Right lobe of liver (tissue), 6 donors: ENCODE measurements at places on chromosomes 7 and 10.

DNA sequence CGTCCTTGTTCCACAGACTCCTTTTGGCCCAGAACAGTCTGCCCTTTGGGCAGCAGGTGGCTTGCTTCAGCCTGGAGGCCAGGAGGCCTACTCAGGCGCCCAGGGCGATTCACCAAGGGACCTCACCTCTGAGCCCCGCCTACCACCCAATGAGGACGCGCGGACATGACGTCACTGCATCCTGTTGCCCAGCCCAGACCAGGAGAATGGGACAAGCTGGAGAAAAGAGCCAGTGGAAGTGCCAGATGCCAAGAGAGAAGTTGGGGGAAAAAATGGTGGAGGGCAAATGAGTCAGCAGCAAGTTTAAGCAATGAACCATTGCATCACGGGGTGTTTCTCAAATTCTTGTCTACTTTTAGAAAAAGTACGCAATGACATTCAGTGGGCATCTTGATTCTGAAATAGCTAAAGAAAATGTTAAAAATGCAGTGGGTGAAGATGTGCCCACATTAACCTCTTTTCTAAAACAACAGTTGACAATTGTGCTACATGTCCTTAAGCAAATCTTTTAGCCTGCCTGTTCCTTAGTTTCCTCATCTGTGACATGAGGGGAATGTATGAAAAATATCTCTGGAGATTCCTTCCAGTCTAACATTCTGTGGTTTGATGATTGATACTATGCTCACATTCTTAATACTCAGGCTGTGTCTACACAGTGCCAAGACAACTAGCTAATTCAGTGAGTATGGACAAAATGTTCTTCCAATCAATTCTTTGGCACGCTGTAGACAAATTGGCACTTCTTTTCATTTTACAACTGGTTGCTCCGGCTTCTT is 23.9 kb upstream of the LEP start:
- H3K36me3 ChIP-seq = no peaks in the 10 kb centered on the region
- no peak overlapping the region for H3K4me3 ChIP-seq
- no peaks in the 10 kb centered on the region for H3K4me1 ChIP-seq
- H3K27ac ChIP-seq = no peak overlapping the region
- DNase-seq = no peak

GRCh38 chr10:24306507-24306875 is 97.6 kb downstream of the KIAA1217 start:
- no peak overlapping the region for H3K27ac ChIP-seq
- H3K36me3 ChIP-seq = no peaks in the 10 kb centered on the region
- H3K4me1 ChIP-seq = no peaks in the 10 kb centered on the region
- DNase-seq = no peak

DNA sequence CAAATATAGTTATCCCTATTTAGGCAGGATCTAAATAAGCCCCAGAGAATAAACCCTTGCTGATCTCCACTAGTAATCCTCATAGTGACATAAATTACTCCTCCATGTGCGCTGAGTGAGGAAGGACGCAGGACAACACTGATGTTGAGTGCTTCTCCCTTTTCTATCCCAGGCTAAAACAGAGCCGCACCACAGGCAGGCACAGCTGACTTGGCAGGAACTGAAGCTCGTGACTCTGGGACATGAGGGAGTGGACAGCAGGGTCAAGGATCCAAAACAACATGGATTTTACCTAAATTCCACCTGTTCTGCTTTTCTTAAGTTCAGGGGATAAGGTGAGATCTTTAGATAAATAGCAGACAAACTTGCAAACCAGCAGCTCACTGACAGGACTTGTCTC is 46.0 kb downstream of the VOPP1 start:
- peaks cover 11% of the 10 kb centered on the region for H3K4me1 ChIP-seq
- H3K27ac ChIP-seq = no peak overlapping the region
- no peak for DNase-seq
- no peak overlapping the region for H3K4me3 ChIP-seq

DNA sequence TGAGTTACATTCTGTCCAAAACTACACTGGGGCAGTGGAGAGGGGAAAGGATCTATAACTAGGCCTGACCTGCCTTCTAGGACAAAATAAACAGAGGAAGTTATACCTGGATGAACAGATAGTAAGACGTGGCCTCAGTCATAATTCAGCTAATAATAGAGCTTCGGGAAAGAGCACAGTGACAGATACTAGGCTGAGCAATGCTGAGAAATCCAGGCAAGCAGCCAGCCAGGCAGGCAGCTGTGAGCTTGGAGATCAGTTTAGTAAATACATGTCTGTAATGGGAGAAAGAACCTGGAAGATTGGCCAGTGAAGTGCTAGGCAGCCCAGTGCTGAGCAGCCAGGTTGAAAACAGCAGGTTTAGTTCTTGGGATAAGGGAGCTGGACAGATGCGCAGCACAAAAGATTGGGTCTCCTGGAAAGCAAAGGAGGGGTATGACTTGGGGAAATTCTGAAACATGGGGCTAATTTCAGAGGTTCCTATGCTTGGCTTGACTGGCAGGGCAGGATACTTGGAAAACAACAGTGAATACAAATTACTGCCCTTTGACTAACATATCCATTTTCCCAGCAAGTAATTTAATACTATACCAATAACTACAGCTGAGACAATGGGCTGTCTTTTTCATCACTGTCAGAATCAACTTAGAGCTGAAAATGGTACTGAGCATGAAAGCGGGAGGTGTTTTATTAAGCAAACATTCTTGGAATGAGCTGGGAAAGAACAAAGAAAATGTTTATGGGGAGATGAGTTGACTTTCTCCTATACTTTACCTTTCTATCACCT is 140.8 kb downstream of the DGKB start:
- H3K27ac ChIP-seq = no peak overlapping the region
- no peaks in the 10 kb centered on the region for H3K27me3 ChIP-seq
- H3K4me1 ChIP-seq = no peaks in the 10 kb centered on the region

DNA sequence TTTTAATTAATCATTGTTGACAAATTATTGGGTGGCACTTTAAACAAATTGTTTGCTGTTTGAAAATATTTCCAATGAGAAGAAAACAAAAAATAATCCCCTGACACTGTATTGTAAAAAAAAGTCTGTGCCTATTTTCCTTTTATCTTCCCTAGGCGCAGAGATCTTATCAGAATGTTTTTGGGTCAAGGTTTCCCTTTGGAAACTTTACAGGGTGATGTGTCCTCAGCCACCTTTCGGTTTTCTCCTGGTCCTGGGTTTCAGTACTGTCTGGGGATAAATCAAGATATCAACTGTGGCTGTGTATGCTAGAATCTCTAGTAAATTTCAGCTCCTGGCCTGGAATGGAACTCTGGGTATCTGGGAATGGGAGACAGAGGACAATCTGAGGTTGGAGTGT is 1.4 kb downstream of the ZNF107 start:
- no peaks in the 10 kb centered on the region for H3K36me3 ChIP-seq
- H3K27ac ChIP-seq = no peak overlapping the region
- DNase-seq = no peak
- H3K27me3 ChIP-seq = no peaks in the 10 kb centered on the region
- no peaks in the 10 kb centered on the region for H3K4me1 ChIP-seq

GRCh38 chr10:11521860-11522259 is 89.6 kb downstream of the USP6NL start:
- peak overlapping the region; percentile 55 for H3K27ac ChIP-seq
- DNase-seq = no peak
- no peak overlapping the region for H3K4me3 ChIP-seq
- H3K27me3 ChIP-seq = no peaks in the 10 kb centered on the region
- no peaks in the 10 kb centered on the region for H3K36me3 ChIP-seq

- H3K4me3 ChIP-seq = no peak overlapping the region
- H3K27me3 ChIP-seq = no peaks in the 10 kb centered on the region
- DNase-seq = no peak
- no peak overlapping the region for H3K27ac ChIP-seq
- no peaks in the 10 kb centered on the region for H3K36me3 ChIP-seq
- no peaks in the 10 kb centered on the region for H3K4me1 ChIP-seq
Measured at GRCh38 chr10:58859526-58859925, 316.9 kb upstream of the PHYHIPL start.

GRCh38 chr7:99143521-99143852 is 421 bp downstream of the SMURF1 start:
- H3K4me1 ChIP-seq = no peaks in the 10 kb centered on the region
- no peak for DNase-seq
- H3K4me3 ChIP-seq = peak overlapping the region; percentile 90
- no peaks in the 10 kb centered on the region for H3K27me3 ChIP-seq

GRCh38 chr7:135355377-135356048 is 121.9 kb downstream of the STRA8 start:
- no peak overlapping the region for H3K4me3 ChIP-seq
- no peak for DNase-seq
- no peaks in the 10 kb centered on the region for H3K27me3 ChIP-seq

- no peaks in the 10 kb centered on the region for H3K27me3 ChIP-seq
- no peaks in the 10 kb centered on the region for H3K36me3 ChIP-seq
- H3K4me1 ChIP-seq = no peaks in the 10 kb centered on the region
Measured at GRCh38 chr7:26451997-26452396, 160.3 kb downstream of the SNX10 start.

DNA sequence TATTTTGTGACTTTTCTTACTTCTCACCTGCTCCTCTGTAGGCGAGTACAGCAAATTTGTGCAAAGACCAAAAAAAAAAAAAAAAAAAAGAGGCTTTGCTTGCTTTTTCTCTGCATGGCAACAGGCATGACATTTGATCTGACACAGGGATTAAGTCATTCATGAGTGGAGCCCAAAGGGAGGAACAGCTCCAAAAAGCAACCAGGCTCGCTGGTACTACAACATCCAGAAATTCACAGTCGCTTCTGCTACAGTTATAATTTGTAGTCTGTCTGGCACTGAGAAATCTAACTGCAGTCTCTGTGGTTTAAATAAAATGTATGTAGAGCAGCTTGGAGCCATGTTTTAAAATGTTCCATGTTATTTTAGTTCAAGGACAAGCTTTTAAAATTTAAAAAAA is 31.7 kb downstream of the MKX start:
- H3K27ac ChIP-seq = no peak overlapping the region
- no peak for DNase-seq
- H3K4me3 ChIP-seq = no peak overlapping the region
- no peaks in the 10 kb centered on the region for H3K36me3 ChIP-seq
- H3K4me1 ChIP-seq = no peaks in the 10 kb centered on the region
- H3K27me3 ChIP-seq = no peaks in the 10 kb centered on the region

DNA sequence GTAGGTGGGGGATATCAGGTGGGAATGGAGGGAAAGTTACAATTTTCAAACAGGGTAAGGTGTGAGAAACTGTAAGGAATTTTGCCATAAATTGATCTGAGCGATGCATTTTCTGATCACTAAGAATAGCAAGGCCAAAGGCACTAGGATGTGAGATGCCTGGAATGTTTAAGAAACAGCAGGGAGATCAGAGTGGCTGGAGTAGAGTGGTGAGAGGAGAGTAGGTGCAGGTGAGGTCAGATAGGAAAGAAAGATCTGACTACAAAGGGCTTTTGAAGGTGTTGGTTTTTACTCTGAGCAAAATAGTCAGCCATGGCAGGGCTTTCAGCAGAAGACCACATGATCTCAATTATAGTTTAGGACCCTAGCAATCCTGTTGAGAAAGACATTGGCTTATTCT is 55.0 kb downstream of the HDAC9 start:
- no peaks in the 10 kb centered on the region for H3K36me3 ChIP-seq
- H3K27me3 ChIP-seq = no peaks in the 10 kb centered on the region
- no peak overlapping the region for H3K27ac ChIP-seq
- DNase-seq = no peak
- no peaks in the 10 kb centered on the region for H3K4me1 ChIP-seq

DNA sequence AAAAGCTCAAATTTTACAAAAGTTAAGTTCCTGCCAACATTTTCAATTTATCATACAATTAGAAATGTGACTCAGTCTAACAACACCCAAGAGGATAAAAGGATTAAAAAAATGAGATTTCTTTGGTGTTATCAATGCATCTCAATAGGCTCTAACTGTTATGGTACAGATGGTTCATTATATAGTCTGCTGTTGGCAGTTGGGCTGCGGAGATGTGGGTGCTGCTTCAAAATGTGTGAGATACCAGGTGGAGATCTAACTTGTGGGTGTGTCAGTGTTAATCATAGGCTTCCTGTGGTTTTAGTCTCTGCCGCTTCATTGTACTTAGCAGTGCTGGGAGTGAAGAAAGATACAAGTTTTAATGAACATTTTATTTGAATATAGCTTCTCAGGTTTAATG is 231.2 kb downstream of the EXOC4 start:
- no peak overlapping the region for H3K4me3 ChIP-seq
- H3K4me1 ChIP-seq = no peaks in the 10 kb centered on the region
- no peaks in the 10 kb centered on the region for H3K36me3 ChIP-seq
- H3K27me3 ChIP-seq = no peaks in the 10 kb centered on the region

DNA sequence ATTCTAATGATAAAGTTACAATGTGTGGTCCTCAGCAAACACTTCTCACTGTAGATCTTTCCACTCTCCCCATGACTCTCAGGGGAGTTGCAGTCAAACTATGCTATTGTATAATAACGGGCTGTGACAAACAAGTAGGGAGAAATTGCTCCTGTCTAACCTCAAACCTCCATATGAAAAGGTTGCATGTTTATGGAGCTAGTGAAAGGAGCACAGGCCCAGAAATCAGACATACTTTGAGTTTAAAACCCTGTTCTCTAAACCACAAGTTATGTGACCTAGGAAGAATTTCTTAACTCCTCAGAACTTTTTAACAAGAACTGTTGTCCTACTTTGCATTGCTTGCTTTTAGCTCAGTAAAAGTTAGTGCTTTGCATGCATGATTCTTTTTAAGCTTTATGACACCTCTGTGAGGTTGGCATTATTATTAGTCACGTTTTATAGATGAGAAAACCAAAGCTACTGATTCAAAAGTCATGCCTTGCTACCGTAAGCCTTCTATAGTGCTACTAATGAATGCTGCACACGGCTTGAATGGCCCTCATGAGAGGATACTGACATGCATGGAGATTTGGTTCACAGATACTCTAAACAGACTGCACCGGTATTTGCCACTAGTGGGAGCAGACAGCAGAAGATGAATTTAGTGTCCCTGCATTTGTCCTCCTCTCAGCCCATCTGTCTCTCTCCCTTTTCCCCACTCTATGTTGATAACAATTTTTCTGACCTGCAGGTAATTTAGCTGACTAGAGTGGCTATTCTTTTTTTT is 129.5 kb upstream of the PCGF5 start:
- H3K27ac ChIP-seq = no peak overlapping the region
- H3K4me3 ChIP-seq = no peak overlapping the region
- H3K27me3 ChIP-seq = no peaks in the 10 kb centered on the region
- H3K36me3 ChIP-seq = no peaks in the 10 kb centered on the region
- no peak for DNase-seq
- H3K4me1 ChIP-seq = no peaks in the 10 kb centered on the region

DNA sequence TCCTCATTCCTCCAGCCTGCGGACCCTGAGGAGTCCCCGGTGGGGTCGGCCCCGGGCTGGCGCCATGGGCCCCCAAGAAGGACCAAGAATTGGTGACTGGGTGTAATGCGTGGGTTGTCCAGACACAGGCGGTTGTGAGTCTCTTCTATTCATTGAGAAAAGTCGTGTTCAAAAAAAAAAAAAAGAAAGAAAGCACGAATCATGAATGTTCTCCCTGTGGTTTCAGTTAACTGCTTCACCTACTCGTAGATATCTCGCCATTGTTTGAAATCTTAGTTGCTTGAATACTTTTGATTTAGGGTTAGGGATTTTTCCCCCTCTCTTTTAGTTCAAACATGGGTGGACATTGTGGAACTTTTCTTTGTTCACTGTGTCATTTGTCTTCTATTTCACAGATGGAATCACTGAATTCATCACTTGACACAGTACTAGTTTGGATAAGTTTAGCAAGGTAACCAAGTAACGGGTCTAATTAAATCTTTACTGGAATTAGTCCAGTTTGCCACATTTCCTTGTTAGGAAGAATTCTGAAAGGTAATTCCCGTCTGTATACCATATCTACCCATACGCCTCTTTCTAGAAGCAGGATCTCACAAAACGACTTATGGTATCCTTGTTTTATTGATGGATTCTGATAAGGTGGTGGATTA is 775 bp downstream of the STARD3NL start:
- no peaks in the 10 kb centered on the region for H3K4me1 ChIP-seq
- DNase-seq = no peak
- H3K36me3 ChIP-seq = no peaks in the 10 kb centered on the region
- H3K27me3 ChIP-seq = no peaks in the 10 kb centered on the region
